ENCODE measurements at places on chromosomes 2 and 18.

- no peak for DNase-seq
Measured at GRCh38 chr2:10413991-10414451, 34.1 kb downstream of the ODC1 start.

DNA sequence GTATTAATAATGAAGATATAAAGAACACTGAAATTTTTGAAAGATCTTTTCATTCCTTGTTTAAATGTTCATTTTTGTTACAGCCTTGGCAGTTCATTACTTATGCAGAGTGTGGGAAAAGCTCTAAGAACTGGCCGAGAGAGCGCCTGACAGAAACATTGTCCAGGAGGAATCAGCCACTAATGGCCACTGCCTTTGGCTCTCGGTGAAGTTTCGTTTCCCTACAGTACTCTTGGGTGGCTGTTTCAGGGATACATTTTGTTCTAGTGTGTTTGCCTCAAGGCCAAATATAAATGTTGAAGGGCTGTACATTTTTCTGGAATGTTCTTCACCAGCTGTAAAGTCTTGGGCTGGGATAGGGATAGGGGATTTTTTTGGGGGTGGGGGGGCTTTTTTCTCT is 10.7 kb downstream of the SPTBN1 start:
- DNase-seq, result no peak

DNA sequence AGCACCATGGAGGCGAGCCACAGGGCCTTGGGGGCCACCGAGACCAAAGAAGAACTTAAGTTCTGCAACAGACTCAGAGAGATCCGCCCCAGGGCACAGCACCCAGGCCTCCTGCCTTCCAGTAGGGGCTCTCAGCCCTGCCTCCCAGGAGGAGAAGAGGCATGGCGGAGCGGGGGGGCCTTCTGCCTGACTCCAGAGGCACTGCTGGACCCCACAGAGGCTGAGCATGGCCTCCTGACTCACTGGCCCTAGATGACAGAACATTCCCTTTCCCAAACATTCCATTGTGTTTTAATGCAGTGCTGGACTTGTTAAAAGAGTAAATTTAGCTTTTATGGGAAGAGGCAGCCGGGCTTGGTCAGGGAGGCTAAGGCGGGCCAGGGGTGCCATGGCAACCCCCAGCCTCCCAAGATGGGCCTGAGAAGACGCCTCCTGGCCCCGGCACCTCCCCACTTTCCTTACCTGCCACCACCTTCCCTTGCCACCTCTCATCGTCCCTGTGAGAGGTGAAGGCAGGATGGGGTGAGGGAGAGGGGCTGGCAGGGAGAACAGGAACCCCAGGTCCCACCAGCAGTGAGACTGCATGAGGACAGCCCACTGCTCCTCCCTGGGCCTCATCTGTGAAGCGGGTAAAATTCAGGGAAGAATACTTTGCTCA is 65.4 kb downstream of the SMAD7 start:
- DNase-seq, result no peak

- no peak for DNase-seq
Measured at GRCh38 chr18:79064228-79064627, 5.0 kb upstream of the ATP9B start.

GRCh38 chr2:222238072-222238471 is 60.7 kb downstream of the PAX3 start:
- DNase-seq, result no peak

- DNase-seq, result no peak
Measured at GRCh38 chr2:55223958-55224760, 7.9 kb downstream of the CLHC1 start.
